Pancreas (tissue), 10 donors: ENCODE measurements at places on chromosomes 12 and 14. TPM values are rescaled to one million over a fixed set of nuclear protein-coding genes. Genes with fewer than 3 reads are reported as not detected.

- no peak for DNase-seq
Observed at GRCh38 chr12:95896846-95897245, 38.1 kb downstream of the SNRPF start.

DNA sequence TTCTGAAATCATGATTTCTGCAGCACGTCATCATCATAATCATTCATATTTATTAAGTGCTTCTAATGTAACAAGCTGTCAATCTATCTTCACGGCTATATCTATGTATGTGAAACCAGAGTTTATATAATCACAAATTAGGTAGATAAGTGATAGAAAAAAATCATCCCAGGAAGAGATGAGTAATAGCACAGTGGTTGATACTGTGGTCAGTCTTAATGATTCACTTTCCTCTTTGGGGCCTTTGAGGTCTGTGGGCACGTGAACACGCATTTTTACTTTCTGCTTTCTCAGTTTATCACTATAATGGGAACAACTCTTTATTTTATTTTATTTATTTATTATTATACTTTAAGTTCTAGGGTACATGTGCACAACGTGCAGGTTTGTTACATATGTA lies 265.9 kb upstream of the NOVA1 start:
- DNase-seq: no peak

The CEBPE gene
- total RNA-seq: not detected

The GDF11 gene
- total RNA-seq: 1.0 TPM

DNA sequence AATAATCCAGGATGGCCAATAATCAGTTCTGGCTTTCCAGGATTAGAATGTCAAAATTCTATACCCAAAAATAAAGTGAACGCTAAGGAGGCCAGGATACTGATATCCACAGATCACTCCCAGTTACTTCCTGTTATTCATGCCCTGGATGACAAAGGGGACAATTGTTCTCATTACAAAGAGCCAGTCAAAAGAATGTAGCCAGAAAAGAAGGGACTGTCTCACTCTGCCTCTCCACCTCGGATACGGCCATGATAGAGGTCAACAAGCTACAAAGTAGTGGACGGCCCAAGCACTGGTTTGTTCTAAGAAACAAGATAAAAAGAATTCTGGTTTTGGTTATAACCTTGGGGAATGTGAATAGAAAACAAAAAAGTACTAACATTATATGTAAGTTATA lies 116.1 kb upstream of the ATF7IP start:
- no peak for DNase-seq

- no peak for DNase-seq
Observed at GRCh38 chr14:91599994-91600393, 89.9 kb upstream of the PPP4R3A start.

- no peak for DNase-seq
Observed at GRCh38 chr14:41449066-41449465, 157.6 kb upstream of the LRFN5 start.

DNA sequence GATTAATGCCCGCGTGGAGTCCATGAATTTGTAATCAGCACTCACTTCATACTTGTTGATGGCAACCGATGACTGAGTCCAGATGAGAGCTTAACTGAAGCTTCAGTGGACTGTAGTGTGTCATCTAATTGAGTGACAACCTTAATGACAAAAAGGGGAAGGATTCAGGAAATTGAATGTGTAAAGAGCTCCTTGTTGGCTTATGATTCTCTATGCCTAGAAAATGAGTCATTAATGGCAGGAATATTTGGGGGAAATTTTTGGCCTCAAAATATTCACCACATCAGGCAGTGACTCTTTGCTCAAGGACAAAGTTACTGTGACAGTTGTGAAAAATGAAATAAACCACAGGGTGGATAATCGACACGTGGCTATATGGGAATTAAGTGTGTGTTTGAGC lies 55.3 kb upstream of the STON2 start:
- DNase-seq: no peak

DNA sequence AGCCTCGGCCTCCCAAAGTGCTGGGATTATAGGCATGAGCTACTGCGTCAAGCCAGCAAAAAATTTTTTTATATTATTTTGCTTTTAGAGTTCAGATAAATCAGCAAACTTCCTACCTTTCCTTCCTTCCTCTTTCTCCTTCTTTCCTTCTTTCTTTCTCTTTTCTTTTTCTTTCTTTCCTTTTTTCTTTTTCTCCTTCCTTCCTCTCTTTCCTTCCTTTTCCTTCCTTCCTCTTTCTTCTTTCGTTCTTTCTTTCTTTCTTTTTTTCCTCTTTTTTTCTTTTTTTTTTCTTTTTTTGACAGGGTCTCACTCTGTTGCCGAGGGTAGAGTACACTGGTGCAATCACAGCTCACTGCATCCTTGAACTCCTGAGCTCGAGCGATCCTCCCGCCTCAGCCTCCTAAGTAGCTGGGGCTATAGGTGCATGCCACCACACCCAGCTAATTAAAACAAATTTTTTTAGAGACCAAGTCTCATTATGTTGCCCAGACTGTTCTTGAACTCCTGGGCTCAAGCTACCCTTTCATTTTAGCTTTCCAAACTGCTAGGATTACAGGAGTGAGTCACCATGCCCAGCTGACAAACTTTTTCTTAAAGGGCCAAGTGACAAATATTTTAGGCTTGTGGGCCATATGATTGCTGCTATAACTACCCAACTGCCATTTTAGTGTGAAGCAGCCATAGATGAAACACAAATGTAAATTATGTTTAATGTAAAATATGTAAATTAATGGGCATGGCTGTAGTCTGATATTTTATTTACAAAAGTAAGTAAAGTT lies 7.1 kb upstream of the WASHC4 start:
- DNase-seq: no peak

The NRIP2 gene
- total RNA-seq: 0.75 TPM

- DNase-seq: no peak
Observed at GRCh38 chr14:94368956-94369355, 19.4 kb downstream of the SERPINA1 start.

DNA sequence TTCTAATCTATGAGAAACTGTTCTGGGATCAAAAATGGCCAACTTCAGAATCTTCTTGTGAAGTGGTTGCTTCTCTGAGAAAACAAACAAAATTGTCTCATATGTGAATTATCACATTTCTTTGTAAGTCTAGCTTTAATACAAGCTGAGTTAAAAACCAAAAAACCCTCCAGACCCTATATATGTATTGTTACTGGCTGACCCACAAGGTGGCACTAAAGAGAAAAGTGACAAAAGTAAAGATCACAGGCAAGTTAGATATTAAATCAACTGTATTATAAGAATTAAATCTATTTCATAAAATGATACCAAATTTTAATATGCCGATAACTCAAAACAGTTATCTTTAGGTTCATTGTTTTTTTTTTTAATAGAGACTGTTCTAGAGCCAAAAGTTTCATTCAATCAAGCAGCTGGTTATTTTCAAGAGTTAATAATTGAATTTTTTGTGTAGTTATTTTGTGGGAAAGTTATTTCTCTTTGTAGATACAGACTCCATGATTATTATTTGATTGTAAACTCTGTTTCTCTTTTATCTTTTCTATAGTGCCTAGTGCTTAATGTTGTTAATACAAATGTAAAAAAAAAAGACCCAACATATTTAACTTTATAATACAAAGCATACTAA lies 7.5 kb upstream of the TRHDE start:
- no peak for DNase-seq

DNA sequence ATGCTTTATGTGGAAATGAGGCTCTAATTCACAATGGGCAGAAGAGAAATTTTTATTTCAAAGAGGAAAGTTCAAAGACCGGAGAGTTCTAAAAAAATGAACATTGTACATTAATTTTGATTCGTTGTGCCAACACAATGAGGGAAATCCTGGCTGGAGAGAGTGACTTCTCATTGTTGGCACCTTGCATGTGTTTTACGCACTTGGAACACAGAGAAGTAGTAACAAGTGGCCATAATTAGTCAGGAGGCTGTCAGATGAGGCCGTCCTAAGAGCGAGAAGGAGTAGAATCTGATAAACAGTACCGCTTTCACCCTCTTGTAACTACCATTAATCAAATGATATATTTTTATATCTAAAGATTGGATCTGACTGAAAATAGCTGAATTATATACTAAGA lies 6.9 kb downstream of the LMO3 start:
- DNase-seq: no peak

- no peak for DNase-seq
Observed at GRCh38 chr12:14396071-14396470, 30.6 kb downstream of the ATF7IP start.

The NEUROD4 gene
- total RNA-seq: not detected

- DNase-seq: no peak
Observed at GRCh38 chr14:87952307-87953094, 40.5 kb downstream of the GALC start.

- DNase-seq: no peak
Observed at GRCh38 chr12:123021688-123022604, 41.5 kb downstream of the ARL6IP4 start.

- DNase-seq: peak; percentile 49
Observed at GRCh38 chr12:48973941-48974673, 2.6 kb upstream of the WNT10B start.

GRCh38 chr14:68216079-68216478 lies 396.5 kb downstream of the RAD51B start:
- DNase-seq: no peak

DNA sequence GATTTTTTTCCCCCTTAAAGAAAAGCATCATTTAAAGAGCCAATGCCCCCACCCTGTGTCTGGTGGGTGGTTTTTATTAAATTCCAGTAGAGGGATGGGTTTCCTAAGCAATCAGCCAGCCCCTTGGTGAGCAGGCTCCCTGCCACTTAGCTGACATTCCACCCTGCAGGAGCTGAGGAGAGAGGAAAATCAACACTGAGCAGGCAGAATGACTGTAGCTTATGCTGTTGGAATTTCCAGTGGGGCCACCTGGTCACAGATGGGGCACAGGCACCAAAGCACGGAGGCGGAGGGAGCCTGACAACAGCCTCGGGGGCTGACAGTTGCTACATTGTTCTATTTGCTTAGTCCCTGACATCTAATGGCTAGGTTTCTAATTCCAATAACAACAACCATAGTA lies 127.7 kb downstream of the TMEM30B start:
- no peak for DNase-seq

The HRK gene
- not detected for total RNA-seq

- no peak for DNase-seq
Observed at GRCh38 chr14:61372379-61372778, 51.0 kb downstream of the PRKCH start.
